Fibroblast of skin of scalp (primary cell): ENCODE measurements at places on chromosomes 5 and 9.
A peak's percentile ranks its signal among the peaks of the same experiment; 100 is the strongest.

DNA sequence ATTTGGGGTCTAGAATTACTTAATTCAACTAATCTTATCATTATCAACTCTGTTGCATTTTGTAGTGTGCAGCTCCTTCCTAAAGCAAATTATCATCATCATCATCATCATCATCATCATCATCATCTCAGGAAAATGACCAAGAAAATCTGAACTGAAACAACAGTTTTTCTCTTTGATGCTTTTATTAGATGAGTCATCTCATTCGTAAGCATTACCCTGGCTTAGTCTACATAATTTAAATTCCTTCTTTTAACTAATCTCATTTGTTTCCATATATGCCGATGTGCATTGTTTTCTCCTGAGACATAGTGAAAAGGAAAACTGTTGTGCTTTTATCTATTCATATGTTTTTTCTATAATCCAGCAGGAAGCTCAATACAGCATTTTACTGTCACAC, 173.0 kb upstream of the PDE4D start:
- DNase-seq: peak; percentile 81

- DNase-seq: no peak
Observed at GRCh38 chr9:77854916-77855311, 176.7 kb downstream of the GNAQ start.

- DNase-seq: no peak
Observed at GRCh38 chr9:129341171-129341986, 163.3 kb upstream of the IER5L start.

- no peak for DNase-seq
Observed at GRCh38 chr9:80090317-80090716, 518.6 kb downstream of the TLE4 start.

DNA sequence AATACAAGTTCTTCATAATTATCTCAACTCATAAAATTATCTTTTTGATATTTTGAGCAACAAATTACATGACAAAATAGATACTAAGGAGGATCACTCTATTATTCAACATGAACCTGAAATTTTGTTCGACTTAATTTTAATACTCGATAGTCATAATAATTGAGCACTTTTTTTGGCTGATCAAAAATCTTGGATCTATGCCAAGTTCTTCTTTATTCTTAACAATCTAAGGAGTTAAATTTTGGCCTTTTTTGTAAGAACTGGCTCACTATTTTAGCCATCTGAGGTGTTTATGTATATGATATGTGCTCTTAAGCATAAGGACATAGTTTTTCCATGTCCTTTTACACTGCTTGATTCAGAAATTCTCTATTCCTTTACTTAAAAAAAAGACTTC, 996.1 kb upstream of the COX7C start:
- no peak for DNase-seq

DNA sequence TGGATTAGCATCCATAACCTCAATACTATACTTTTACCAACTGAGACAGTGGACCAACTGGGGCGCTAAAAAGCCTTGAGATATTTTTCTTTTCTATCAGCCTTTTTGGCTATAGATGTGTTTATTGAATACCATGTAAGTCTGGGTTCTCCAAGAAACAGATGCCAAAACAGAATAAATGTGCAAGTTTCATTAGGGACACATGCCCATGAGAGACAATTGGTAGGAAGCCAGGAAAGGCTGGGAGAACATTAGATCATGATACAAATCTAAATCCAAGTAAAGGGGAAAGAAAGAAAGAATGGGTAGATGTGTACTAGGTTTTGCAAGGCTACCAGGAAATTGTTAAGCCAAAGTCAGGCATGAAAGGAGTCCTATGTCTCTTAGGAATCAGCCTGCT, 152.5 kb downstream of the KCTD16 start:
- no peak for DNase-seq
